Karpas-422 (cell line): ENCODE measurements at places on chromosomes 7 and 10. TPM values are rescaled to one million over a fixed set of nuclear protein-coding genes. Genes with fewer than 3 reads are reported as not detected.

- H3K36me3 ChIP-seq = no peaks in the 10 kb centered on the region
- DNase-seq = no peak
- no peaks in the 10 kb centered on the region for H3K4me1 ChIP-seq
Measured at GRCh38 chr10:50326757-50327701, 75.7 kb upstream of the ASAH2 start.

DNA sequence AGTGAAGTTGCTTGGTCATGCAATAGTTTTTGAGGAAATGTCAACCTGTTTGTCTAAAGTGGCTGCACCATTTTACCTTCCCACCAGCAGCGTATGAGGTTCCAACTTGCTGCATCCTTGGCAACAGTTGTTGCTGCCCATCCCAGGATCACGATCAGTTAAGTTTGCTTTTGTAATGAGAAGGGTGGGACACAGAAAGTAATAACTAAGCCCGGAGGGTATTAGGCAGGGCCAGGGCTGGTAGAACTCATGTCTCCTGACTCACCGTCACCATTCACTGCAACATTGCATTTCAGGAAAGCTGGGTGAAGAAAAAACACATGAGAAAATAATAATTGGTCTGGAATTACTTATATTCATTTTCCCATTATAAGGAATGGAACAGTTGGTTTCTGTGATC lies 25.4 kb downstream of the CELF2 start:
- H3K27me3 ChIP-seq = no peaks in the 10 kb centered on the region
- H3K27ac ChIP-seq = no peak overlapping the region
- H3K36me3 ChIP-seq = no peaks in the 10 kb centered on the region
- H3K4me3 ChIP-seq = no peak overlapping the region
- H3K4me1 ChIP-seq = no peaks in the 10 kb centered on the region
- DNase-seq = no peak

DNA sequence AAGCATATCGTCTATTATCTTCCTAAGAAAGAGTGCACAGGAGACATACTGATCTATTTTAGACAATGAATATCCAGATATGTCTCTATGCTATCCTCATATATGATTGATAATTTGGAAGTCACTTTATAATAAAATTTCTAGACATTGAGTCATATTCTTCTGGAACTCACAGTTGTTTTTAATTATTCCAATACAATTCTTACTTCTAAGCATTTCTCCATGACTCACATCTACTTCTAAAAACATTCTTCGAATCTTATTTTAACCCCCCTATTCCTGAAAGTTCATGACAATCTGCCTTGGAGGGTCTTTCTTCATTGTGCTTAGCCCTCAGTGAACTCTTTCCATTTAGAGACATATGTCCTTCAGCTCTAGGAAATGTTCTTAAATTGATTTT lies 368.1 kb downstream of the MDFIC start:
- no peak overlapping the region for H3K4me3 ChIP-seq
- H3K36me3 ChIP-seq = no peaks in the 10 kb centered on the region
- H3K27me3 ChIP-seq = no peaks in the 10 kb centered on the region
- no peak overlapping the region for H3K27ac ChIP-seq

PNPLA8 gene
- 33.0 and 41.0 TPM in 2 replicates for total RNA-seq

GRCh38 chr10:75403939-75404814 lies 2.6 kb upstream of the ZNF503 start:
- DNase-seq = no peak
- no peaks in the 10 kb centered on the region for H3K36me3 ChIP-seq
- H3K27ac ChIP-seq = no peak overlapping the region
- H3K4me1 ChIP-seq = no peaks in the 10 kb centered on the region
- no peaks in the 10 kb centered on the region for H3K27me3 ChIP-seq

GRCh38 chr7:95906851-95907250 lies 134.5 kb downstream of the DYNC1I1 start:
- no peaks in the 10 kb centered on the region for H3K36me3 ChIP-seq
- H3K4me3 ChIP-seq = no peak overlapping the region
- DNase-seq = no peak
- H3K27me3 ChIP-seq = no peaks in the 10 kb centered on the region
- no peak overlapping the region for H3K27ac ChIP-seq

DNA sequence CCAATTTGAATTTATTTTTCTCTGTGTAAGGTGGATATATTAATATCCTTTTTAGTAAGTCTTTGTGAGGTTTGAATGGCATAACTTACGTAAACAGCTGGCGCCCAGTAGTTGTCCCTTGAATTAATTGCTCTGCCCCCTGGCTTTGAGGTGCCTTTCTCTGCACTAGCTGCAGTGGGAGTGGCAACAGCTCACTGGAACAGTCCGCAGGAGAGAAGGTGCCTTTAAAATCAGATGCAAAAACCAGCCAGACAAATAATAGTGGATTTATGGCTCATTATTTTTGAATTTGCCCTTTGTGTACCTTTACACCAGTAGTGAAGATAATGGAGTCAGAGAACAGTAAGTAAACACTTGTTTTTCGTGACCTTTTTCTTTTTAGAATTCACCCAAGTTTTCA lies 11.8 kb downstream of the FERD3L start:
- no peak overlapping the region for H3K27ac ChIP-seq
- H3K27me3 ChIP-seq = no peaks in the 10 kb centered on the region
- no peak for DNase-seq
- H3K36me3 ChIP-seq = no peaks in the 10 kb centered on the region
- H3K4me1 ChIP-seq = no peaks in the 10 kb centered on the region
- no peak overlapping the region for H3K4me3 ChIP-seq

GRCh38 chr10:103814626-103815370 lies 40.6 kb downstream of the SH3PXD2A start:
- H3K36me3 ChIP-seq = no peaks in the 10 kb centered on the region
- H3K27ac ChIP-seq = no peak overlapping the region
- no peak overlapping the region for H3K4me3 ChIP-seq
- DNase-seq = no peak
- H3K27me3 ChIP-seq = no peaks in the 10 kb centered on the region

LDB3 gene
- total RNA-seq = 8.3 and 15.5 TPM in 2 replicates

DNA sequence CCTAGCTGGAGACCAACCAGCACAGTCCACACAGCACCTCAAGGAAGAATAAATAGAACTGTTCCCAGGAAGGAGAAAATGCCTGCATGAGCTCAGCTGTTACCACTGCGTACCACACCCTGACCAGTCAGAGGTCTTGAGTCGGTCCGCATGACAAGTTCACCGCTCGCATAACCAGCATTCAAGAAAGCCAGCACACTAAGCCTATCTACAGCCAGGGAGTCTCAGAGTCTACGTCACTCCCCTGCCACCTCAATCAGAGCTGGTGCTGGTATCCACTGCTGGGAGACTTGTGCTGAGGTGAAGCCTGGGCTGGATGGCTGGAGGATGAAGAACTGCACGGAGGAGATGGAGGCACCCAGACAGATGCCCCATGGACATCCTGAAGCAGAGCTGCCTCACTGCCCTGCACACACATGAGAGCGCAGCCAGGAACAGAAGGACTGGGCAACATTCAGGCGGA lies 19.6 kb downstream of the AKR1C1 start:
- H3K36me3 ChIP-seq = no peaks in the 10 kb centered on the region
- H3K4me1 ChIP-seq = no peaks in the 10 kb centered on the region
- no peak for DNase-seq
- no peaks in the 10 kb centered on the region for H3K27me3 ChIP-seq

NYAP1 gene
- not detected in 2 replicates for total RNA-seq
